ENCODE measurements at places on chromosomes 13 and 19.

GRCh38 chr13:105329359-105329758 lies 1206.1 kb downstream of the EFNB2 start:
- no peak for DNase-seq

DNA sequence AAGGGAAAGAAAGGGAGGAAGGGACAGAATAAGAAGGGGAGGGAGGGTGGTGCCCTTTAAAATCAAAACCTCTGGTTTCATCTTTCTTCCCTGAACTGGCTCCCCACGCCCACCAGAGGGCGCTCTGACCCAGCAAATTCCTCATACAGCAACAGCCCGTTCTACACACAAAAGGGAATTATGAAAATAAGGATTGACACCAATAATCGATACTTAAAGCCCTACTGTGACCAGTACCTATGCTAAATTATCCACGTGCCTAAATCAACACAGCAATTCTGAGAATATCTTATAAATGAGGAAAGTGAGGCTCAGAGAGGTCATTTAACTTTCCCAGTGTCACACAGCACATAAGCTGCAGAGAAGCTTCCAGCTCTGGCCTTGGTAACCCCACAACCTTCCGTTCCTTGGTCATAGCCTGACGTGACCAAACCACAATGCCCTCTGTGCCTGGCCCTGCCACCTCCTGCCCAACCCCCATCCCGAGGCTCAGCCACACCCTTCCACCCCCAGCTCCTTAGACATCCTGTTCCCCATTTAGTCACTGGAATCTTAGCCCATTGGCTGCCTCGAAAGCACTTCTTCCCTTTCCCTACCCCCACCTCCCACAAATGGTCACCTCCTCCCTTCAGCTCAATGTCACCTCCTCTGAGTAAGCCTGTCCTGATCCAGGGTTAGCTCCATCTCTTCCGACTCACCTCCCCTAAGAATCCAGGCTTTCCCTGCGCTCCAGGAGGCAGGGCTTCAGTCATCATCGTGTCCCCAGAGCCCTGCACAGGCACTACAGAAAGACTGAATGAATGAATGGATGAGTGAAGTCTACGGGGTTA lies 34.2 kb upstream of the PNMA8B start:
- no peak for DNase-seq

DNA sequence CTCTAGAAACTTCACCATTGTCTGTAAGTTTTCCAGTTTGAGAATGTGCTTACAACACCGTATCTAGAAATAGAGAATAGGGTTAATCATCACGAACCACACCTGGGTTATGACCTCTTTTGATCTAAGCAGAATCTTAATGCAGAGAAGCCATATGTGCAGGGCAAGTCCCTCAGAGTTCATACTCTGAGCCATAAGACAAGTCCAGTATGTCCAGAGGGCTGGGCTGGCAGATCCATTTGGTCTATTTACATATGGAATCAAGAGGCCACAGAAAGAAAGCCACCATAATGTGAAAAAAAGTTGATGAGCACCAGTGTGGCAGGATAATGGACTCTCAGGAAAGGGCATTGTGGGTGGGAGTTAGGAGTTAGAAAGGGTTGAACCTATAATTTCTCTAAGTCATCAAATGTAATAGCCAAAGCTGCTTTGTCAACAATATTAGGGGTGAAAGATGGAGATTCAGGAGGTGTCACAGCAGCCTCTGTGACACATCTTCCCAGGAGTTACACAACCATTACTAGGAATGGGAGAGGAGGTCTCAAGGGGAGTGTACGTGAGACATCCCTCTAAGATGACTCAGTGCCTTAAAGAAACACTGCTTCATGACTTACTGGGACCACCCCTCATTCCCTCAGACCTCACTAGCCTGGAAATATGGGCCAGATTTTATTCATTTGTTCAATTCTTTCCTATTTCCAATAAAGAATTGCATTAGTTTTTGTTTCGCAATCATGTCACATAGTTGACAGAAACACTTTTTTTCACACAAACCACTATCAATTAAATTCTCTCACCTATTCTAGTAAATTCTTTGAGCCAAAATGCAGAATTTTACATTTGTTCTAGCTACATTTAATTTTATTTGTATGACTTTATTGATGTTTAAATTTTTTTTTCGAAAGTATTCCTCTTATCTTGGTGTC lies 30.4 kb upstream of the OLFM4 start:
- DNase-seq: no peak

DNA sequence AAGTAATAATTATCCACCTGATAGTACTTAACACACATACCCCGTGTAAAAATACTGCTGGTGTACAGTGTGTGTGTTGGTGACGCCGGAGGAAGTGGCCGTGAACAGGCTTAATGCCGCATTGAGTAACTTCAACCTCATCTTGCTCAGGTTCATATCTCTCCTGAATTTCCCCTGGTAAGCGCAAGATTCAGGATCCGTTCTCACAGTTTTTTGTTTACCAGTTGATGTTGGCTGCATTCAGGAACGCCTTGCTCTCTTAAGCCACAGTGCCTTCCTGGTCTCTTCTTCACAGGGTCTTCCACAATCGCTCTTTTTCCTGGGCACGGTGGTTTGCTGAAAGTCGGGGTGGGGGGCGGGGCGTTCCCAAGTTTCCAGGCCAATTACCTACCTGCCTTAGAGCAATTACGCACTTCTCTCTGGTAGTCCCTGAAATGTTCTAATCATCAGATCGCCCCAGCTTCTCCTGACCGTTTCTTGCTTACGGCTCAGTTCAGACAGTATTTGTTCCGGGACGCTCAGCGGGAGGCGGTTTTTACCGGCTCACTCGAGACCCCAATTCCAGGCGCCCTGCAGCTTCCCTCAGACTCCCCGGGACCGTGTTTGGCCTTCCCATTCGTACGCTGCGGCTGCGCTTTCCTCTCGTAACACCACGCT lies 706 bp upstream of the DNAJC3 start:
- DNase-seq: no peak

DNA sequence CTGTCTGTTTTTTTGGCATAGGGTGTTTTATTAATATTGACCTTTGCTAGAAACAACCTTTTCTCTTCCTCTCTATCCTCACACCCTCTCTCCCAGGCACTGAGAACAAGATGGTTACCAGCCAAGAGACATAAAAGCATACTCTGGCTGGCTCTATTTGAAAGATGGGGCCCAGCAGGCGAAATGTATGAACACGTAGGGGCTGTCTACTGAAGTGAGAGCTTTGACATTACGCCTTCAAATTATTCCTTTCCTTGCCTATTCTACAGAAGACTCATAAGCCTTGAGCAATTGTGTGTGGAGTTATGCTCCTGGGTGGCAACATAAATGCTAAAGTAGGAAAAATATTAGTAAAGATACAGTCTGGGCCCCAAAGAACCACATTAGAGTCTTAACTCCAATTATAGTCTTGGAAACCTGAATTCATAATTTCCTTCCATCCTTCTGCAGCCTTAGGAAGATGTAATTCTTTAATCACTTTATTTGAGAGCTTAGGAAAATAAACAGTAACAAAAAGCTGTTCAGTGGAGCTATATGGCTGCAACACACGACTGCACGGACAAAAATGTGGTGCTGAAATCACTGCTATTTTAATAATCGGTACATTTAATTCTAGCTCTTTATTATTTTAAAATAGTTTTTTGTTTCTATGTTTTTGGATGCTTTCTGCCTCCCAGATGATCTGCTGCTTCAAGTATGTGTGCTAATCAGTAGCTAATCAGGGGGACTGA lies 122.3 kb upstream of the RNF113B start:
- DNase-seq: no peak

DNA sequence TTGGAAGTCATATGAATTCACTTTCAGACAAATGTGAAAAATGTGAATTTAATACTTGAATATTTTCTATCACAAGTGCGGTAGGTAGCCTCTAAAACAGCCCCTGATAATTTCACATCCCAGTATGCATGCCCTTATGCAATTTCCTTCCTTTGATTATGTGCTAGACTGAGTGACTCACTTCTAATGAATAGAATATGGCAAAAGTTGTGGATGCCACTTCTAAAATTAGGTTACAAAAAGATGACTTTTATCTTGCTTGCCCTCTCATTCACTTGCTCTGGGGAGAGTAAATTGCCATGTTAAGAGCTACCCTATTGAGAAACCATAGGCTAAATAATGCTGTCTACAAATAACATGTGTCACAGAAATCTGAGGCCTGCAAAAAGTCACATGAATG lies 402.5 kb upstream of the PCDH9 start:
- DNase-seq: no peak

- no peak for DNase-seq
Observed at GRCh38 chr19:6457958-6458694, 1.5 kb downstream of the SLC25A23 start.

DNA sequence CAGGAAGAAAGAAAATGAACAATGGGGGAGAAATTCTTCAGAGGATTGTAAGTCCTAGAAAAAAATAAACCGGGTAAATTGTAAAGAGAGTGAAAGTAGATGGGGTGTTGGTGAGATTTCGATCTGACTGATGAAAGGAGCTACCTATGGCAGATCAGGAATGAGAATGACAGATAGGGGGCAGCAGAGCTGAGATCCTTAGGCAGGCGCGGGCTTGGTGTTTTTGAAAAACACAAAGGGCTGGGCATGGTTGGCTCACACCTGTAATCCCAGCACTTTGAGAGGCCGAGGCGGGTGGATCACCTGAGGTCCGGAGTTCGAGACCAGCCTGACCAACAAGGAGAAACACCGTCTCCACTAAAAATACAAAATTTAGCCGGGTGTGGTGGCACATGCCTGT lies 1468.6 kb upstream of the SLC10A2 start:
- no peak for DNase-seq

GRCh38 chr19:30784850-30785457 lies 412.8 kb downstream of the ZNF536 start:
- DNase-seq: peak; percentile 69

- no peak for DNase-seq
Observed at GRCh38 chr19:532561-533363, 1.2 kb downstream of the CDC34 start.

DNA sequence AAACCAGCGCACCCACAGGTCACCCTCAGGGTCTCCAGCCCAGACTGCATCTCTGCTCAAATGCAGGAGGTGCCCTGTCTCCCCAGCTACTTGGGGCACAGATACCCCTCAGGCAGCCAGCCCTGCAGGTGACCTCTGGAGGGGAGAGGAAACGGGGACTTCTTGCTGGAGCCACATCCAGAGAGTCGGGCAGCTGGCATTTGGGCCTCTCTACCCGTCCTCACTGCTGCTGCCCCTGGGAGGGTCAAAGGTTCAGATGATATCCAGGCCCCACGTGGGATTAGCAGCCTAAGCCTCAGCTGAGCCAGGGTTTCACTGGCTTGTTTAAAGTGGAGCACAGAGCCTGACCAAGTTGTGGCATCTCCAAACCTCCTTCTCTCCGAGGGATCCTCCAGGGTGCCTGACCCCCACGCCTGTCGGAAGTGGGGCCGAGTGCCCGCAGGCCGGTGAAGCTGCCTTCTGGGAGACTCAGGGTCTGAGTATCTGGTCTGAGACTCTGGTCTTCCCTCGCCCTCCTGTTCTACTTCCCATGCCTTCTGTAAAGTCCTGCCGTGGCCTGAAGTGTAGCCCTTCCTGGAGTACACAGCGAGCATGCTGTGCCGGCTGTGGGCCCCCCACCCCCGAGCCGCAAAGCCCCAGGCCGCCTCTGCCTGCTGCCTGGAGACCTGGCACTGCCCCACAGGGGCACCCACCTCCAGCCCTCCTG lies 2.1 kb downstream of the RASA3 start:
- DNase-seq: no peak

GRCh38 chr19:6697291-6697690 lies 23.2 kb downstream of the C3 start:
- no peak for DNase-seq

GRCh38 chr13:104086210-104086609 lies 1020.0 kb upstream of the SLC10A2 start:
- no peak for DNase-seq
